Stimulated activated CD8-positive, alpha-beta memory T cell treated with anti-CD3 and anti-CD28 coated beads, Interleukin-2, amount 100 ng/mL, for 1 hour (primary cell): ENCODE measurements at places on chromosomes 3 and 15.

DNA sequence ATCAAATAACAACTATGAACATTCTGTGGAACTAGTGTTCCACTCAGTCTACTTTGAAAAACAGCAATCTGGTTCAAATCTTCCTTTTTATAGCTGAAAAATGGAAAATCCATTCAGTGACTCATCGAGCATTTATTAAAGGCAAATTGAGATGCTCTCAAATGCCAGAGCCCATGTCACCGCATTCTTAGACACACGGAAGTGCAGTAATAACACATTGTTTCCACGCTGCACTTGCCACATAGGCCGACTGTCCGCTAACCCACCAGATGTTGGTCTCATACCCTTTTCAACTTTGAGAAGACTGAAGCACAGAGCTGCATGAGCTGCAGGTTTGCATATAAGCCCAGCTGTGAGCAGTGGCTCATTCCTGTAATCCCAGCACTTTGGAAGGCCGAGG is 95.9 kb downstream of the TMEM266 start:
- no peak for DNase-seq

DNA sequence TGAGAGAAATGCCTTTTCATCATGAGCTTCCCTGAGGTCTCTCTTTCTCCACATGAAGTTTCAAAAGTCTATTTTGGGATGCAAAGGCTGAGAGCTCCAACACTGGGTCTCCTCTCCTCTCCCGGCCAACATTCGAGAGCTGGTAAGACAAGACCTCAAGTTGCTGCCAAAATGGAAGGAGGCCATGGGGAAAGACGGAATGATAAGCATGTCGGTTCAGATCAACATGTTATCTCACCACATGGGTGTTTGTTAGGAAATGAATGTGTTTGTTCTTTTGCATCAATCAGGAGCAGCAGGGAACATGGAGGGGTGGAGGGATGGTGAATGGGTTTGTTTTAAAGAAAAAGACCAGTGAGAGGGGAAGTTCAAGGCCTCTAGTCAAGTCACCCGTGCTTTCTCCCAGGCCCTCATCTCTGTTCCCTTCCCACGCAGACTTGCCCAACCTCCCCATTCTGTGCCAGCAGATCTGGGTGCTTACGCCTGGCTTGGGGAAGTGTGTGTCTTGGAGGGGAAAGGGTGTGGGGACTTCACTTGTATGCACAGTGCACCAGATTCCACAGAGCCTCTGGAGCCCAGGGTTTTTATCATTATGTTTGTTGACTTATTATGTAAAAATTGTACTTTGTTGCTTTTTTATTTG is 23.5 kb upstream of the ATP10A start:
- DNase-seq, result no peak

- no peak for DNase-seq
These were observed 4.8 kb downstream of the IDH2 start for GRCh38 chr15:90097475-90097874.

DNA sequence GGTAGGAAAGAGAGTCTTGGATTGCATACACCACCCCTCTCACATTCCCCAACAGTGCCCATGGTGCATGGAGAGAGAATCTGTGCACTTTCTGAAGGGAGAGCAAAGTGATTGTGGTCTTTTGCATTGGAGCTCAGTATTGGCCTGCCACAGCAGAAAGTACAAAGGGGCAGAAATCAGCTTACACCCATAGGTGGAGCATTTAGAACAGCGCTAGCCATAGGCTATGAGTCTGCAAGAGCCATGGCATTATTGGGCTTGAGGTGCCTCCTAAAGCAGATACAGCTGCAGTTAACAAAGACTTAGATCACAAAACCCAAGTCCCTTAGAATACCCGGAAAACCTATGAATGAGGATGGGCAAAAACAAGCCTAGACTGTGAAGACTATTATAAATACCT is 21.8 kb downstream of the SI start:
- DNase-seq, result no peak

GRCh38 chr3:52205727-52206372 is 7.9 kb downstream of the ALAS1 start:
- no peak for DNase-seq

GRCh38 chr3:193732391-193732790 is 139.4 kb downstream of the OPA1 start:
- no peak for DNase-seq

DNA sequence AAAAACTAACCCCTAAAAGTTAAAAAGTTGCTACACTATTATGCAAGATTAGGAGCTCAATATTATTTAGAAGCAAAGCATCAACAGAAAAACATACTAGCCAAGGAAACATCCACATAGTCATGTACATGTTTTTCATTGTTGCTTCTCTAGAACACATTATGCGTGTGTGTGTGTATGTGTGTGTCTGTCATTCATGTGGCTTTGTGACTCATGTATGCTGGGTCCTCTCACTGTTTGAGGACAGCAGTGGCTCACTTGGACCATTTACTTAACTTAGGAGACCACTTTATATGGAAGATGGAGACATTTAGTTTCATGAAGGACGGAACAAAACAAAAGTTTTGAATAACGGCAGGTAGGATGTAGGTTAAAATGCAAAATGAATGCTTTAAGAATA is 219.4 kb upstream of the THBS1 start:
- DNase-seq, result no peak

- DNase-seq, result no peak
These were observed 89.5 kb upstream of the MANF start for GRCh38 chr3:51295625-51296024.

GRCh38 chr3:156601497-156601896 is 46.6 kb upstream of the SSR3 start:
- no peak for DNase-seq

- DNase-seq, result no peak
These were observed 53.7 kb downstream of the ARNT2 start for GRCh38 chr15:80457896-80458295.

DNA sequence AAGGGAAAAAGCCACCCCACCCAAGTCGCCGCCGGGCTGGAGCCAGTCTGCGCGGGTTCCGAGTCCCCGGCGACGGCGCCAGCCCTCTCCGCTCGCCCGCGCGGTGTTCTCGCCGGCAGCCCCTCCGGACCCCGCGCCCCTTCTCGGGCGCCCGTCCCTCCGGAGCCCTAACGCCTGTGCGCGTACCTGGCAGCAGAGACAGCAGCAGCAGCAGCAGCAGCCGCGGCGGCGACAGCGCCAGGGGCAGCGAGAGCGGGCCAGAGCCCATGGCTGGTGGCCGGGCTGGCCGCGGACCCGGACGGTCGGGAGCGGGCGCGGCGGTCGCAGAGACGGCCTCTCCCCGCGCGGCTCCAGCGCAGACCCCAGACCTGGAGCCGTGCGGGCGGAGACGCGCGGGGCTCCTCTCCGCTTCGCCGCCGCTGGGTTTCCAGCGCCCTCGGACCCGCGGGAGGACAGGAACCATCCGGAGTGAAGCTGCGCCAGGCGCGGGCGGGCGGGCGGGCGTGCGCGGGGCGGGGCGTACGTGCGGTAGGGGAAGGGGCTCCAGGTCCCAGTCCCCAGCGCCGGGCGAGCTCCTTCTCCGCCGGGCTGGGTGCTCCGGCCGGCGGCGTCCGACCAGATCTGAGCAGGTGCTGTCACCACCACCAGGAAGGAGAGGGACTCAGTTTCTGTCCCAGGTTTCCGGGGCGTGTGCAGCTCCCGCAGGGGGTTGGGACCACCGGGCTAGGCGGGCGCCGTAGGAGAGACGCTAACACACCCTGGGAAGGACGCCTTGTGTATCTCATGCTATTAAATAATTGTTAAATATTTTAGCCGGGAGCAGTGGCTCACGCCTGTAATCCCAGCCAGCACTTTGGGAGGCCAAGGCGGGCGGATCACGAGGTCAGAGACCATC is at the start of gene CHRNA3:
CHRNA3 (minus strand) TSS at position 470 of the 895 bp plus-strand sequence; CDS start at position 268, 202 bp downstream.
- no peak for DNase-seq

- no peak for DNase-seq
These were observed 40.6 kb upstream of the TMEM108 start for GRCh38 chr3:132997404-132998185.

GRCh38 chr3:182795389-182795782 is 2.1 kb downstream of the ATP11B start:
- DNase-seq, result peak; percentile 7

GRCh38 chr15:100929641-100930042 is 10.5 kb downstream of the LRRK1 start:
- DNase-seq, result no peak

- DNase-seq, result no peak
These were observed 11.9 kb downstream of the TAGLN3 start for GRCh38 chr3:112010636-112011035.

- DNase-seq, result no peak
These were observed 37.2 kb downstream of the SLC6A6 start for GRCh38 chr3:14439501-14440167.

GRCh38 chr15:68310804-68311463 is 33.4 kb downstream of the FEM1B start:
- DNase-seq, result no peak

DNA sequence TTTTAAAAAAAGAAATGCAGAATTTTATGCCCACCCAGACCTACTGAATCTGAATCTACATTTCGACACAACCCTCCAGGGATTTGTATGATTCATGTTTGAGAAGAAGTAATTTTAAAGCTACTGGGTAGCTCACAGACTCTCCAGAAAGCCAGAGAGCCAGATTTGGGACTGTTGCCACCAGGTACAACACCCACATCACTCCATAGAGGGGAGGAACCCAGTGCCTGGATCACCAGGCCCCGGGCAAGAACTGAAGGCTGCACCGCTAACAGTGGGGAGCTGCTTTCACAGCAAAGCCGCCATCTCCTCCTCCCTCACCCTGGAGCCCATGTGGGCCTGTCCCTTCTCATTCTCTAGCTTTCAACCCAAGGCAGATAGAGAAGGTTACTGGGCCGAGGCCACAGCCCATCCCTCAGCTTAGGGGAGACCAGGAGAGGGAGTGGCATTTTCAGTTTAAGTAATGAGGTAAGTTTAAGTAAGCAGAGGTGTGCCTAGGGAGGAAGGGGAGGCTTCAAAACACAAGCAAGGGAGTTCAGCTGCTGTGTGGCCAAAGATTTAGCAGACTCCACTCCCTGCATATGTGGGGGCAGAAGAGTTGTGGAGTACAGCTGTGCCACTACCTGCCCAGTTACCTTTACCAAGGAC is 109.8 kb downstream of the IL12A start:
- no peak for DNase-seq

GRCh38 chr3:196625331-196625730 is 14.2 kb upstream of the NRROS start:
- DNase-seq, result no peak

DNA sequence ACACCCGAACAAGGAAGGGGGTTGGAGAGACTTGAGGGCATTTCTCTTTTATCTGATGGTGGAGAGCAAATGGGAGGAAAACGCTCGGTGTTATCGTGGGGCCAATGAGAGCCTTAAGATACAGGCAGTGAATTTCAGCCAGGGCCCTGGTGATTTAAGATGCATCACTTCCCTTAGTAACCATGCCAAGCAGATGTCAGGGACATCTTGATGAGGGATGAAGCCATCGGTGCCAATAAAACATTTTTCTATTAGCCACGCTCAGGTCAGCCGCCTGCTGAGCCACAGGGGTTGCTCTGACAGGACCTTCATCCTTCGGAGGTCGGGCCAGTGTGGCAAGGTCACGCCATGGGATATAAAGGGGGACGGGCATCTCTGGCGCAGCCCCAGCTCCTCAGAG is 10.6 kb downstream of the IQSEC1 start:
- DNase-seq, result no peak

DNA sequence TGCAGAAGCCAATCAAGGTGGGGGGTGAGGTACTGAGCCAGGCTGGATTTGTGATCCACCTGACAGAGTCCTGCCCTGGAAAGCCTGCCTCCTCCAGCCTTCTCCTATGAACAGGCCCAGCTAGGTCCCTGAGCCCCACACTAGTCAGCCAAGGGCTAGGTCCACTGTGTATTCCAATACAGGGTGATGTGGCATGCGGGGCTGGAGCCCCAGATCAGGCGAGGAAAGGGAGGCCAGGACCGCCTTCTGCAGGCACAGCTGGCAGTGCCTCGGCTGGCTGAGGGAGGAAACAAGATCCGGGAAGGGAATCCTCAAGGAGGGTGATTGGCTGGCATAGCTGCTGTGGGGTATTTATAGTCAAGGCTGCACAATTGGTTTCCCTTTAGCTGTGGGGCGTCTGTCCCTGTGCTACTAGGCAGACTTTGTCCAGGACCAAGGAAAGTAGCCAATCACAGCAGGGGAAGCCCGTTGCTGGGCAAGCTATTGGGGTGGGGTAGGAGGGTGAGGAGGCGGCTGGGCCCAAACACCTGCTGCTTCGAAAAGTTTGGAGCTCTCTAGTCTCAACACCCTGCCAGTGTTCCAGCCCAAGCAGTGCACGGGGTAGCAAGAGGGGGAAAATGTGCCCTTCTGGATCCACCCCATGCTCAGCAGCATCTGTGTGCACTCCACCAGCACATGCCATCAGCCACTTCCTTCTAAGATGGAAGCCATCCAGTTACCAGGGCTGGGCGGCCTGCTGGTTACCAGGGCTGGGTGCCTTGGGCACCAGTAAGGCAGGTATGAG is 5.9 kb downstream of the KY start:
- no peak for DNase-seq

GRCh38 chr3:73192036-73192738 is 130.7 kb downstream of the EBLN2 start:
- DNase-seq, result no peak

DNA sequence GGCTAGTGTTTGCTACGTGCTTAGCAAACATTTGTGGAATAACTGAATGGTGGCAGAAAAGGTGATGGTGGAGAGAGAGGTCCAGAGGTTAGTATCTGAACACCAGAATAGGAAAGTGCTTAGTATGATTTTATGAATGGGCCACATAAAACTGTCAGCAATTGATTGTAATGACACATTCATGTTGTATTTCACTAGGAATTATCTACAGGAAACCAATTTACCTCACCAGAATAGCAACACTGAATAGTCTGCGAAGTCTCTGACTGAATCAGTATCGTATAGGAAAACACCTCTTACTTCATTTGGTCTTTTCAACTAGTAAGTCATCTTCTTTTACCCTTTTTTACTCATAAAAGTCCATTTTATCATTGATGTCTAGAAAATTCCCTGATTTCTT is 8.2 kb upstream of the ATP11B start:
- no peak for DNase-seq

GRCh38 chr3:115626006-115626409 is 2.7 kb downstream of the GAP43 start:
- no peak for DNase-seq

GRCh38 chr15:78018445-78018844 is 59.1 kb downstream of the TBC1D2B start:
- DNase-seq, result no peak

DNA sequence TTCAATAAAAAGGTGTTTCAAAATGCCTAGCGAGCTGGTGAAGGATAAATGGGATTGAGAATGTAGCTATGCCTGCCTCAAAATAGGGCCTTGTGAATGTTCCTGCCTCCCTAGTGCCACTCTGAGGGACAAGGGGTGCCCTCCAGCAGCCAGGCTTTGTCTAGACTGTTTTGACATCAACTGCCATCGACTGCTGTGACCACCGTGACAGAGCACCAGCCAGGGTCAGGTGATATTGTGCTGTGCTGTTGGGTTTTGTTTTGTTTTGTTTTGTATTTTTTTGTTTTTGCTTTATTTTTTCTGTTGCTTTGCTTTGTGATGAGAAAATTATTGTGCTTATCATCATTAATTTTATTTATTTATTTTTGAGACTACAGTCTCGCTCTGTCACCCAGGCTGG is 144.8 kb downstream of the SMAD6 start:
- no peak for DNase-seq
